WERI-Rb-1 (cell line): ENCODE measurements at places on chromosomes 2 and 18.

DNA sequence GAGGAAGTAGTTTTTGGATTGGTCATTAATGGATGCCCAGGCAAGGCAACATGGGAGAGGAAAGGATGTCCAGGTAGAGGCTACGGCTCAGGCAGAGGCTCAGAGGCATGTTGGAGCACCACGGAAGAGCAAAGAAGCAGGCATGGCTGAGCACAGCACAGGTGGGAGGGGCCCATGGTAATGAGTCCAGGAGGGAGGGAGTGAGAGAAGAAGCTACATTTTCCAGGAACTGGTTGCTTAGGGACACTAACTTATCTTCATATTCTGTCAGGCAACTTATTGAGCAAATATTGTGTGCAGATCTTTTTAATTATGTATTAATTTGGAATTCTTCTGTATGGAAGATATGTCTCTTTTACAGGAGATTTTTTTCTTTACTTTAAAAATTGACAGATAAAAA is 42.2 kb downstream of the ARHGEF4 start:
- DNase-seq: no peak

DNA sequence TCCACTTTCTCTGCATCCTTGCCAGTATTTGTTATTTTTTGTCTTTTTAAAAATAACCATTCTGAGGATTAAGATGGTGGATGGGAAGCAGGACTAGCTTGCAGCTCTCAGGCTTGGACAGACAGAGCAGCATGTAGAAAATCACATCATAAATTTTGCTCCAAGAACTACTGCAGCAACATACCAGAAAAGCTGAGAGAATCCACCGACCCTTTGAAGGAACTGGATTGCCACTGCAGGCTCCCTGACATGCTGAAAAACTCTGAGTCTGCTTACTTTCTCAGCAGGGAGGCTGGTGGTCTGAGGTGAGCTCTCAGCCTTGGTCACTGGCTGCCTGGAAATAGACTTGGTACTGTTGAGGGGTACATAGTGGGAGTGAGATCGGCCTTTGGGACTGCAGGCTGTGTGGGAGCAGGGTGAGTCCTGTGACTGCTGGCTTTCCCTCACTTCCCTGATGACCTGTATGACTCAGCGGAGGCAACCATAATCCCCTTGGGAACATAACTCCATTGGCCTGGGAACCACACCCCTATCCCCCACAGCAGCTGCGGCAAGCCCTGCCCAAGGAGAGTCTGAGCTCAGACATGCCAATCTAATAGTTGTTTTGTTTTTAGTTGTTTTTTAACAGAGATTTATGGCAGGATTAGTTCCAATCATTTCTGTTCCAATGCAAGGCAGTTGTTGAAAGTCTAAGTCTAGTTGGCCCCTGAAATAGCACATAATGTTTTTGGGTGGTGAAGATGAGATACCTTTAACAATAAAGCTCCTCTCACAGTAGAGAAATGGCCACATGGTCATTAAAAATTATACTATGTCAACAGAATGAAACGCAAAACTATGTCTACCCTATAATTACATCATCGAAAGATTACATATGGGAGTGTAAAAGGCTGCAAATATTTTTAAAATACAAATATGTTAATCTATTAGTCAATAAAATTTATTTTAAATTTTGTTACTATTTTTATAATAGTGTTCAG is 414.2 kb upstream of the CHAC2 start:
- peak; percentile 32 for DNase-seq

DNA sequence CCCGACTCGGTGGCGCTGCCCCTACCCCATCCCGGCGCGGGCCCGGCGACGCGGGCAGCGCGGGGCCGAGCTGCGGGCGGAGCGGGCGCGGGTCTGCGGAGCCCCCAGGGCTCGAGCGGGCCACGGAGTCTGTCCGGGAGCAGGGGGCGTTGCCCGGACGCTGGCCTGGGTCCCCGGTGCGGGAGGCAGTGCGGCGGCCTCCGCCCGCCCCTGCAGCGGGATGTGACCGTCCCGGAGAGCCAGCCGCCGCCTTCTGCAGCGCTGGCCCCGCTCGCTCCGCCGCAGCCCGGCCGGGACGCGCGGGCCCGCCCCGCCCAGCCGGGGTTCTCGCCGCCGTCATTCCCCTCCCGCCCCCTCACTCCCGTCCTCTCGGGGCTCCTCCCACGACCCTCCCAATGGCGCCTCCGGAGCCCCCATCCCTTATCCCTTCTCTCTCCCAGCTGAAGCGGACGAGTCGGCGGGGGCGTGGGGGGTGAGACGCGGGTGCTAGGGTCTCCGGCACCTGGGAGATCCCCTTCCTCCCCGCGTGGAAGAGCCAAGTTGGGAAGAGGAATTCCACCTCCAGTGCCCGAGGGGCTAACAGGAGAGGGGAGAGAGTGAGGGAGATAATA is at the start of gene FNDC4:
FNDC4 (minus strand) TSS at position 257 of the 611 bp plus-strand sequence. CDS start 521 bp downstream, outside the sequence.
- DNase-seq: peak; percentile 59

DNA sequence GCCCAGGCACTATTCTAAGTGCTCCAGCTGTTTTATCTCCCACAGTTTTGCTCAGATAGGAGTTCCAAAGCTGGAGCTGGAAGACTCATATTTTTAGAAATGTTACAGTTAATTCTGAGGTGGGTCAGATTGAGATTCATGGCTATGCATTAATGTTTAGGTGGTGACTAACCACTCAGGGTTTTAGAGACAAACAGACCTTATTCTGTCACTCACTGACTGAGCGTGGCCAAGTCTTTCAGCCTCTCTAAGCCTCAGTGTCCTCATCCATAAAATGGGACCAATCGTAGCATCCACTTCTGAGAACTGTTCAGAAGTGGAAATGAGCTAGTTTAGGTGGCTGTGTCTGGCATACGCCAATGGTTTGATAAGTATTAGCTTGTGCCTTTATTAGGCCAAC is 4.3 kb upstream of the CASP8 start:
- DNase-seq: no peak

GRCh38 chr18:48572402-48573126 is 33.7 kb downstream of the CTIF start:
- DNase-seq: no peak

GRCh38 chr2:71457923-71458322 is 4.6 kb downstream of the DYSF start:
- no peak for DNase-seq

DNA sequence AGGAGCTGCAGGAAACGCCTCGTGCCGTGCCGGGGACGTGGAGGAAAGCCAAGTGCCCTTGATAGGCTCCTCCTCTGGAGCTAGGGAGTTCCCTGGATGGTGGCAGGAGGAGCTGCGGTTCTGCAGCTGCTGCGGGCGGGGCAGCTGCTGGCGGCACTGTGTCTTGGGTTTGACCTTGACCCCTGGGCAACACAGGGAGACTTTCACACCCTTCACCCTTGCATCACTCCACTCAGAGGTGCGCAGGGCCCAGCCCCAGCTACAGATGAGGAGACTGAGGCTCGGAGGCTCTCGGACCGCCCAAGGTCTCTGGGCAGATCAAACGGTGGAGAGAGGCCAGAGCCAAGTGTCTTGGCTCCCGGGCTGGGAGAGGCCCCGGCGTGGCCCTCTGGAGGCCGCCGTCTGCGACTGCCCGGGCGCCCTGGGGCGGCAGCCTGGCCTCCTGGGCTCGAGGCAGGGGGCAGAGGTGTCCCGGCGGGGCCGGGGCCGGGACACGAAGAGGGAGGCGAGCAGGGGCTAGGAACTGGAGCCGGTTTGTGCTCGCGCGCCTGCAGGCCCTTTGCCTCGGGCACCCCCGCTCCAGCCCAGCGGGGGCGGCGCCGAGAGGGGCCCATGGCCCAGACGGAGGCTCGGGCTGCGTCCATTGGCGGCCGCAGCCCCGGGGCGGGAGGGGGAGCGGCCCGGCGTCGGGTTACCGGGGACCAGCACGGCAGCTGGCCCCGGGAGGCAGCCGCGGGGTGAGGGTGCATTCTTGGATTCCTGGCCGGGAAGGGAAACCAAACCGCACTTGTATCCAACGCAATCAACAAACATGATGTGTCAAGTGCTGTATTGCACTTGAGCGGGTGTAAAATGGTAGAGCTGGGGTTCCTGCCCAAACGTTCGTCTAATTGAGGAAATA is 129.6 kb upstream of the SLC1A4 start:
- DNase-seq: no peak

GRCh38 chr2:191625016-191625415 is 52.9 kb upstream of the NABP1 start:
- DNase-seq: no peak

DNA sequence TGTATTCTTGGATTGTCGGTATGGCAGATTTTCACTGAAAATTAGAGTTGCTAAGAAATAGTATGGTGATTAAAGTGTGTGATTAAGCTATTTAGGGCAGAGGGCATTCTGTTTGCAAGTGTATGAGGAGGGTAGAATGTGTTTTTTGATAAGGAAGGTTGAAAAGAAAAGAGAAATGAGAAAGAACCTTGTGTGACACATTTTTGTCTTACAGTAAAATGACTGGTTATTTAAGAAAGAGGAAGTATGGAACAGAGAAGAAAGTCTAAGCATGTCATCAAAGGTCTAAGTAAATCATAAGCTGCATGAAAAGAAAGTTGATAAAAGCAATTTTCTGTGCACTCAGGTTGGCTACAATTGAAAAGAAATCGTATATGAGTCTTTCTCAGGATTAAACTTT is 5.2 kb upstream of the RSAD2 start:
- DNase-seq: no peak

- no peak for DNase-seq
Measured at GRCh38 chr2:190465060-190465459, 56.9 kb downstream of the MFSD6 start.

DNA sequence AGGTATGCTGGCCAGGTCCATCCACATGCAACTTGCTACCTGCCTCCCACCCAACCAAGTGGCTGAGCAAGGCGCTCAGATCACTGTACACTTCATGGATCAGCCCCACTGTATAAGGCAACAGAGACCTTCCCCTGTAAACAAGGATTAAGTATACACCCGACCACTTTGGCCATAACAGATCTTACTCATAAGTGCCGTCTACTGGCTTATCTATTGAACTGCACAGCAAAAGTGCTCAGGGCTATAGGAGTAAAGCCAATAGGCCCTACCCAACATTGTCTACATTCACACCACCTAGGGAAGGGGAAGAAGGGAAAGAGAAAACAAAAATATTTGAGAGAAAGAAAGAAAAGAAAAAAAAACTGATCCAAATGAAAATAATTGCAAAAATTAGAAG is 663.9 kb upstream of the LRRTM1 start:
- DNase-seq: no peak

DNA sequence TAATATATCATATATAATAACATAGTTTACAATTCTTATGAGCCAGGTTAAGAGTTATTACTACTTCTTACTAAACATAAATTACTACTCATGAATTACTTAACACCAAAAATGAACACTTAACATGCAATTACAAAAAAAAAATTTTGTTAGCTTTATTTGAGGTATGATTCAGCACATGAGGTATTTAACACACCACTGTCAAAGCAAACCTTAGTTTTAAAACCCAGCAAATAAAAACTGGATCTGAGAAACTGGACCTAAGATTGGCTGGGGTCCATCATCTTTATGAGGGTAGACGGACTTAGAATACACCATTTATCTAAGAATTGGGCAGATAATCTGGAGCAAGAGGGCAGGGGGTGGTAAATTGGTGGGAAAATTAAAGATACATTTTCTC is 81.8 kb upstream of the CREB1 start:
- DNase-seq: no peak

DNA sequence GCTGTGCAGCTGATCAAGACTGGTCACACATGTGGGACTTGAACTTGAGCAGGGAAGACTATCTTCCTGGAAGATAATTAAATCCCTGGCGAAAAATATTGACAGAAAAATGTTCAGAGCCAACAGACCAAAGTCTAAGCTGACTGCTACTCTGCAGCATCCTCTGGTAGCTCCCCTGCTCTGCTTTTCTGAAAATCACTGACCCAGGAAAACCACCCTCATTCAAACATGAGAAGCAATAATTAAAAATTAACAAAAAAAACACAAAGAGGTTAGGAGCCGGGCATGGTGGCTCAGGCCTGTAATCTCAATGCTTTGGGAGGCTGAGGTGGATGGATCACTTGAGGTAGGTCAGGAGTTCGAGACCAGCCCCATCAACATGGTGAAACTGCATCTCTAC is 151.9 kb downstream of the SCG2 start:
- no peak for DNase-seq

DNA sequence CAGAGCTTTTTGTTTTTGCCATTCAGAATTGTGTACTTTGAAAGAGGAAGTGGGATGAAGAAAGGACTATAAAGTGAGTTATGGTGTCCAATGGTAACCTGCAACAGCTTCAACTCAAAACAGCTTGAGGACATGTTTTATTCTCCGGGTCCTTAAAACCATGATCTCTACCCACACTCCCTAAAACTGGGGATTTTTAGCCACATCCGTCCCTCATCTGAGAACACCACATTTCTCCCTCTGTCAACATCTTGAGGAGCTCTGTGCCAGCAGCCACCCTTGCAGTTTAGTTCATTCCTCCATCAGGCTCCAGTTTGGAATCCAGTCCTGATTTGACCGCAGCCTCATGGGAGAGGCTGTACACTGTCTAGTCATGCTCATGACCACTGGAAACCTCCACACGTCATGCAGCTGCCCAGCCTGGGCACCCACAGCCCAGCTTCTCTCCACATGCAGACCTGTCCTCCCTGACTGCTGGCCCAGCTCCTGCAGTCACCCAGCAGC is 62.6 kb downstream of the C18orf63 start:
- no peak for DNase-seq

DNA sequence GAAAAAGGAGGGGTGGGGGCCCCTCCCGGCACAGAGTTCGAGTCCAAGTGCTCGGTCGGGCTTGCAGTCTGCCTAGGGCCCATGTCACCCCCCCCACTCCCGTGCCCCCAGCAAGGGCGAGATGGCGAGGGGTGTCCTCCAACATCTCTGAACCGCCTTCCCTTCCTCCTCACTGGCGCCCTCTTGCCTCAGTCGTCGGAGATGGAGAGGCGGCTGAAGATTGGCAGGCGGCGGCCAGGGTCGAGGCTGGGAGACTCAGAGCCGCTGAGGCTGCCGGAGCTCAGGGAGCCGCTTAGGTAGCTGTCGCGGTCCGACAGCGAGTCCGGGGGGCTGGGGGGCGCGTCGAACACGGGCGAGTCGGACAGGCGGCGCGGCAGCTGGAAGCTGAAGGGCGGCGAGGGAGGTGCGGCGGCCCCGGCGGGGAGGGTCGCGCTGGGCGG is 2.3 kb downstream of the ZFP36L2 start:
- DNase-seq: peak; percentile 50

DNA sequence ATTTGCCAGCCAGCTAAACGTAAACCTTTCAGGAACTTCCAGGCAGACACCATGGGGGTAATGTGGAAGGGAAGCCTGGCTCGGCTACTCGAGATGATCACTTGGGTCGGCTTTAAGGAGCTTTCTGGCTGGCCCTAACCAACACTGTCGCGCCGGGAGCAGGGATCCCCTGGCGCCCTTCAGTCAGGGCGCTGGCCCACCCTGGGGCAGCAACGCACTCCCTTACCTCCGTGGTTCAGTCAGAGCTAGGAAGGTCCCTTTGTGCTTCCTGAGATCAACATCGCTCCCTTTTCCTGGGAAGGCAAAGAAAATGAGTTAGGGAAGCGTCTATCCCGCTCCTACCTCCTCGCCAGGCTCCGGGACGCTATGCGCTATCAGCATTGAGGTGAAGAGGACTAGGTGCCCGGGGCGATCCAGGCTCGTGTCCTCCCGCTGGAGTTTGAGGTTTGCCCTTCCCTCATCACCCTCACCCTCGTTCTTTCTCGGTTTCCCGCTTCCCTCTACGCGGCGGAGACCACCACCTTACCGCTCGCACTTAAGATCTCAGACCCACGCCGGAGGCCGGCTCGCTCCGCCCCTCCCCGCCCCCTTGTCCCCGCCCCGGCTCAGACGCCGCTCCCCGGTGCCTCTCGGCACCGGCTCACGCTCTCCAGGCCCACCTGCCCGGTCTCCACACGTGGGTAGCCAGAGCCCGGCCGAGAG is 449 bp upstream of the ATRAID start:
- peak; percentile 28 for DNase-seq
